Stimulated activated CD4-positive, alpha-beta T cell treated with anti-CD3 and anti-CD28 coated beads, TNF-alpha, amount 100 ng/mL, for 1 hour (primary cell): ENCODE measurements at places on chromosomes 11 and 22.

- DNase-seq: no peak
Observed at GRCh38 chr11:77211594-77212251, 83.7 kb downstream of the MYO7A start.

- no peak for DNase-seq
Observed at GRCh38 chr11:26997378-26997777, 3.5 kb downstream of the FIBIN start.

GRCh38 chr22:24513378-24514240 is 18.5 kb downstream of the UPB1 start:
- no peak for DNase-seq

GRCh38 chr11:7688238-7688826 is 15.0 kb upstream of the CYB5R2 start:
- DNase-seq: no peak

DNA sequence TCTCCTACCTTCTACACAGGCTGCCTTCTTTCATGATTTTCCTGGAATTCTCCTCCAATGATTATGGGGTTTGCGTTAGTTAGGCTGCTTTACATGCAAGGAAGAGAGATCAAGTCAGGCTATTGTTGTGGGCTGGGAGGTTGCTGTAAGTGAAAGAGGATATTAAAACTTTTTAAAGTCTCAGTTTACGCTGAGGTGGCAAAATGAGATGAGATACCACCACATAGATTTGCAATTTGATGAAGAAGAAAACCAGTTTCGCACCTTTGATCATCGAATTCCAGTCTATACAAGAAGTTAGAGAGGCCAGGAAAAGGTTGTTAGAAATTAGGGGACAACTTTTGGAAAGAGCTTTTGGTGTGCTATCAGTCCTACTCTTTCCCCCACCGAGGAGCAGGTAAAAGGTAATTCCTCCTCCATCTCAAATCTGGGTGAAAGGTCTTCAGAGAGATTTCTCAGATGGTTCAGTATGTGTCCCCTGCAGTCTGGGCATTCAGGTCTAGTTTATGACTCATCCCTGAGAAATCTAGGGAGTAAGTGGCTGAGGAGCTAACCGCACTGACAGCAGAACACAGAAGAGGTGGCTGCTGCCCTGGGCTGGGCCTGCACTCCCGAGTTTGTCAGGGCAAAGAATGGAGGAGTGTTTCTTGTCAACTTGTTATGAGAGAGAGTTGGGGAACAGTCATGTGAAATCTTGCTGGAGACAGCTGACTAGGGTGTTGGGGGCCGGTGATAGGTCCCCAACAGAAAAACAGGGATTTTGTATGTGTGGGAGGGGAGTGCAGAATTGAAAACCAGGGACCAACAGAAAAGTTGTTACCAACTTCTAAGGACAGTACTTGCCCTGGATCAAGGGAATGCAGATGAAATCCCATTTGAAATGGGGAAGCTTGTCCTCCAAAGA is 34.7 kb downstream of the CCDC83 start:
- no peak for DNase-seq

DNA sequence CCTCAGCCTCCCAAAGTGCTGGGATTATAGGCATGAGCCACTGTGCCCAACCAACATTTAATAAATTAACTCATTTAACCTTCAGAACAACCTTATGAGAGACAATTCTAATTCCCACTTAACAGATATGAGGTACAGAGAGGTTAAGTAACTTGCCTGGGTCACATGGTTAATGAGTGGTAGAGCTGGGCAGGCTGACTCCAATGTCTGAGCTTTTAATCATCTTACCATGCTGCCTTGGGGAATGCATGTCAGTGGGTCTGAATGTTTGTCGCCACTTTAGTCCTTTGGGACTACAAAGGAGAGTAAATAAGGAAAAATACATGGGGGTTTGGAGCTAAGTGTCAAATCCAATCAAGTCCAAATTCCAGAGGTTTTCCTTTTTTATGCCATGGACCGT is 11.2 kb upstream of the PIK3C2A start:
- no peak for DNase-seq

GRCh38 chr11:130523166-130523565 is 74.7 kb downstream of the ADAMTS15 start:
- no peak for DNase-seq

DNA sequence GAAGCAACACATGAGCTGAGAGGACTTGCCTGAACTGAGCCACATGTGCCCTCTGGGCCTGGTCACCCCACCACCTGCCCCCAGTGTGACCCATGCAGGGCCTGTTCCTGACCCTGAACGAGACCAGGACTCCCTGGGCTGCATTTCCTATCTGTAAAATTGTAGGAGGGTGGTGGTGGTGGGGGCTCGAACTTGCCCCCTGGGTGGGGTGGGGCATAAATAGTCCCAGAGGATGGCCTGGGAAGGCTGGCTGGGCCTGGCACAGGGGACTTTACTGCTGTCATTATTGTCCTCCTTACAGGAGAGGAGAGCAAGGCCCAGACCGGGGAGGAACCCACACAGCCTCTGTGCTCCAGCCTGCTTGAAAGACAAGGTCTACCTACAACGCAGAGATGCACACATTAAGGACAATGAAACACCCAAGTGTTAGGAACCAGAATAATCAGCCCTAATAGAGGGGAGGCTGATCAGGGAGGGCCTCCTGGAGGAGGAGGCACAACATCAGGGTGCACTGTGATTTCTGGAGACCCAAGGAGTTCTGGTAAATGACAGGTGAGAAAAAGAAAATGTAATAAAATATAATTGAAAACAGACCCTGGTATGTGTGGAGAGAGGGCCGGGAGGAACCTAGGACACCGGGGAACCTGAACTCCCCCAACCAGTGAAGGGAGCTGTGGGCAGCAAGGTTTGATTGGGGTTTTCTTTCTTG is 2.8 kb upstream of the AIFM3 start:
- no peak for DNase-seq

- no peak for DNase-seq
Observed at GRCh38 chr22:47000888-47001287, 238.4 kb downstream of the TBC1D22A start.

GRCh38 chr11:27355575-27356104 is 7.4 kb downstream of the CCDC34 start:
- no peak for DNase-seq

DNA sequence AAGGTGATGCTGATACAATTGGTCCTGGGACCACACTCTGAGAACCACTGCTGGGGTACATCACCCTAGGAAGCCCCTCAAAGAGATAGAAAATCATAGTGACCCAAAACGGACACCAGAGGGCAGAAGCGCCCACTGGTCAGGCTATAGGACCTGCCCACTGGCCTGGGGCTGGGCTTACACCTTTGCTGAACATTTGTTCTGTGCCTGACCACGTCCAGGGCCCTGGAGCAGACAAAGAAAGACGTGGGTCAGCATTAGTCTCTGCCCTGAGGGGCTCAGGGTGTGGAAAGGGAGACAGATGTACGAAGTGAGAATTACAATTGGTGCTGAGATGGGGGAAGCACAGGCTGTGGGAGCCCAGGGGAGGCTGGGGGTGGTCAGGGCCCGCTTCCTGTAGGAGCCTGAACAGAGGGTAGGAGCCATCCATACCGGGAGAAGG is 14.4 kb upstream of the SERPINH1 start:
- no peak for DNase-seq

DNA sequence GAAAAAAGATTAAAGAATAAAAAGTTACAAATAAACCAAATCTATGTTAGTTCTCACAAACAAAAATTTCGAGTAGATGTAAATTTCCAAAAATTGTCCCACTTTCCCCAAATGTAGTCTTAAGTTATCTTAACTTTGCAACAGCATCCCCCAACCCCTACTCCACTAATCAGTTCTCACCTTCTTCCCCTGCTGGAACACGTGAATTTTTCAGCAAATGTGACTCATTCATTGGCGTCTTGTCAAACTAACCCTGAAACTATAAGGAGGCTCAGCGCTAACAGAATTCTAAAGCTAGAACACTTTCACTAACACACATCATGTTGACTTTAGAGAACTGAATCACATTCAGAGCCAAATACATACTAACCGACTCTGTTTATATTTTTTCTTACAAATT is 46.1 kb downstream of the PHF21A start:
- no peak for DNase-seq

GRCh38 chr11:61955422-61956135 is 5.4 kb downstream of the BEST1 start:
- no peak for DNase-seq

- no peak for DNase-seq
Observed at GRCh38 chr11:63719987-63720386, 38.7 kb downstream of the RTN3 start.

- DNase-seq: no peak
Observed at GRCh38 chr11:102230911-102231310, 86.4 kb upstream of the BIRC3 start.

DNA sequence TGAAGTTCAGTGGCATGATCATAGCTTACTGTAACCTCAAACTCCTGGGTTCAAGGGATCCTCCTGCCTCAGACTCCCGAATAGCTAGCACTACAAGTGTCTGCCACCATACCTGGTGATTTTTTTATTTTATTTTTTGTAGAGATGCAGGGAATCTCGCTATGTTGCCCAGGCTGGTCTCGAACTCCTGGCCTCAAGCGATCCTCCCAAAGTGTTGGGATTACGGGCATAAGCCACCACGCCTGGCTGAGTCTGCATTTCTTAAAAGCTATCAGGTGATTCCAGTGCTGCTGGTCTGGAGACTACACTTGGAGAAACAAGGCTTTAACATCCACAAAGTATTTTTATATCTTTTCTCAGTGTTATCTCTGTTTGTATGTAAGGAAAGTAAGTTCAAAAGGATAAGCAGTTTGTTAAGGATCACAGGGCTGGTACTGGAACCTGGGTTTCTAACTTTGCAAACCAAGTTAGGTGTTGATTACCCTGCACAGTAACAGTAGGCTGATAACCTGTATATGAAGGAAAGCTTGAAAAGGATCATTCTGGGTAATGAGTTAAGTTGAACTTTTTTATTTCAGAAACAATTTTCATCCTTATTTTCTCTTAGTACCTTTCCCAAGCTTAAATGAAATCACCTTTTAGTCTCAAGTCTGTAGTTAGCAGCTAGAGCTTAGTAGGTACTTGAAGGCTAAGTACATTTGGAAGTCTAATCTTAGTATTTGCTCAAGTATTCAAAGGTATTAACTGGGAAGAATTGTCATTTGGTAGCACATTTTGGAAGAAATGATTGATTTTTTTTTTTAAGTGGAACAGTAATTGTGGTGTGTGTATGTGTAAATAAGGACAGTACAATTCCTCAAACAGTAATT is 12.5 kb downstream of the ACER3 start:
- DNase-seq: no peak

DNA sequence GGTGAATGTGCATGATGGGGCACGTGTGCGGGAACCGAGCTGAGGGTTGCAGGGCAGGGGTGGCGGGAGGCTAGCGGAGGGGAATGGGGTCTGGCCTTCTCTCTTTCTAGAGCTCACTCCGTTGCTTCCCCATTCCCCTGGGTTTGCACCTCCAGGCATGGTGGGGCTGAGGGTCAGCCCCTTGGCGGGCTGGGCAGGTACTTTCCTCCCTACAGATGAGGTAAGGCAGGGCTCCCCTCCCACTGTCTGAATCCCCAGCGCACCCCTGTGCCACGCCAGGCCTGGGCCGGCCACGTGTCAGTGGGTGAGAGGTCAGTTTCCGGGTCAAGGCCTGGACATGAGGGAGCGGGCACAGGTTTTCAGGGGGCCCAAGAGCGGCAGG is 8.9 kb downstream of the SUSD2 start:
- DNase-seq: no peak

DNA sequence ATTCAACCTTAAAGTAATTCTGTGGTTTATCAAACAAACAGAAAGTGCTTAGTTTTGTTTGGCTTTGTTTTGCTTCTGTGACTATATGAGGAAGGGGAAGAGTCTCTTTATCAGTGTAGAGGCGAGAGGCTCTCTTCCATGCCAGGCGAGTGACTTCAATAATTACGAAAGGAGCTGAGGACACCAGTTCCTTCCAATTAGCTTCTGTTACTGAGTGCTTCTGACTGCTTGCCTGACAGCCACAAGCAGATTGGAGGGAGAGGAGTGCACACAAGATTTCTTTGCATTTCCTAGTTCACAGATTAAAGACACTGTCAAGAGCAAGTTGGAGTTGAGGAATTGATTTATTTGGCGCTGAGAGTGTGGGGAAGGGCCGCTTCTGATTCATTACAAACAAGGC is 1484.5 kb upstream of the TENM4 start:
- DNase-seq: no peak

DNA sequence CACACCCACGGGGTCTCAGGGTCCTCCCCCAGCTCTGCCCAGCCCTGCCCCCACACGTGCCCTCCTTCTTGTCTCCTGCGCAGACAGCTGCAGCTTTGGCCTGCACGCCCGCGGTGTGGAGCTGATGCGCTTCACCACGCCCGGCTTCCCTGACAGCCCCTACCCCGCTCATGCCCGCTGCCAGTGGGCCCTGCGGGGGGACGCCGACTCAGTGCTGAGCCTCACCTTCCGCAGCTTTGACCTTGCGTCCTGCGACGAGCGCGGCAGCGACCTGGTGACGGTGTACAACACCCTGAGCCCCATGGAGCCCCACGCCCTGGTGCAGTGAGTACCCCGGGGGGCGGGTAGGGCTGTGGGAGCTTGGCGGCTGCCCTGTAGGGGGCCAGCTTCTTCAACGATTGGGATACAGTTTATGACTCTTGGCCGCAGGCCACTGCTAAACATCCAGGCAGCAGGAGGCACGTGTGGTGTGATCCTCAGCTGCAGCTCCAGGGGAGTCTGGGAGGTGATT is 30.8 kb downstream of the ST14 start:
- no peak for DNase-seq

DNA sequence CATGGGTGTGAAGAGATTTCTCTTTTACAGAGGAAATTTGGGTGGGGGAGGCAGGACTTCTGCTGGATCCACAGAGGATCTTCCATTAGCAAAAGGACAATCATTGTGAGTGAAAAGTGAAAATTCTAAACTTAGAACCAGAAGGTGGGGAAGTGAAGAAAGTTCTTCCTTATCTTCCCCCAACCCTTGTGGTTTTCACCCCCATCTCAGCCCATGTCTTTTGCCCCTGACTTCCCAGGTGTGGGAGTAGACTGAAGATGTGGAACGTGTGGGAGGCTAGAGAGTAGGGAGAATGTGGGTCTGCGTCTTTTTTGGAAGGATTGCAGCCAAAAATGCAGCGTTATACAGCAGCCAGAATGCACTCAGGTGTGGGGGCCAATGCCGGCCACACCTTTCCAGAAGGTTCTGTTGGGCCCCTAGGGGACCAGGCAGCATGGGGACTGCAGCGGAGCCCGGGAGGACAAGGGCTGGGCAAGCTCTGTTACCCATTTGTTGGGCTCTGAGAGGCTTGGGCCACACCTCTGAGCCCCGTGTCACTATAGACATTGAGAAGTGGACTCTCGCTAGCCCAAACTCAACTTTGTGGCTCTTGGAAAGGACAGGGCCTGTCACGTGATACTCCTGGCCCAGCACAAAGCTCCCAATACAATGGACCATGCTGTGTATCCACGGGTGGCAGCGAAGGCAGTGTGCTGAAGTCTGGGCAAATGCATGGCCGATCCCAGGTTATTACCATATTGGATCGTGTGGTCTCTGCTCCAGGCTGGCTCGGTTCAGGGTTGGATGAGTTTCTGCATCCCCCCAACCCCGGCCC is 32.8 kb upstream of the LINC01488 start:
- DNase-seq: no peak

- no peak for DNase-seq
Observed at GRCh38 chr11:12769834-12770345, 95.7 kb downstream of the TEAD1 start.

- no peak for DNase-seq
Observed at GRCh38 chr11:128934351-128934750, 8.3 kb downstream of the TP53AIP1 start.
